Activated gamma-delta T cell treated with Interleukin-2 at 50 U/mL for 16 hours (primary cell): ENCODE measurements at places on chromosomes 16 and 17.
A peak's percentile ranks its signal among the peaks of the same experiment; 100 is the strongest.

DNA sequence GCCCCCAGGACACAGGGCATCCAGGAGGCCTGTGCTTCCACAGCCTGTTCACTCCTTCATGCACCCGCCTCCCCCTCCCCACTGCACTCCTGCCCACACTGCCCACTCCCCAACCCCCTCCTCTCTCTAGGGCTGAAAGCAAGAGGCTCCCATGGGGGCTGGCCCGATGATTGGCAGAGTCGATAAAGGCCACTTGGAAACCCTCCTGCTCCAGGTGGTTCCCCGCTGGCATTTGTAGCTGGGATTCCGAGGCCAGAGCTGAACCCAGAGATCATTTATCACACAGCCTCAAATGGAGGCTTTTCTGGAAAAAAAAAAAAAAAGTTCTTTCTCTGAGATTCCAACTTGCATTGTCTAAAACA is 74.1 kb downstream of the SREBF1 start:
- no peak for DNase-seq

- no peak for DNase-seq
These were observed 14.6 kb upstream of the TMEM92 start for GRCh38 chr17:50259477-50260324.

DNA sequence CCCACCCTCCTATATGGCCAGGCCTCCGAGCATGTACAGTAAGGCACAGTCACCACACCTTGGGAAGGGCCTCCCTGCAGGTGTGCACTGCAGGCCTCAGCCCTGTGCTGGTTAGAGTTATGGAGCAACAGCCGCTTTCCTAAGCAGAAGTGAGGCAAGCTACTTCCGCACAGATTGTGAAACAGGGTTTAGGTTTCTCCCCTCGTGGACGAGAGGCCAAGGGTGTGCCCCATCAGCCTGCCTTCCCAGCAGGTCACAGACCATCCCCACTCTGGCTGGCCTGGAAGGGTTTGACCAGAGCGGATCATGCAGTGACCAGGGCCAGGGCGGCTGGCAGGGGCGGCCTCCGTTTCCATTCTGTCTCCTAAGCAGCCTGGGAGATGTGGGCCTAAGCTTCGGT is 4.7 kb downstream of the MSRB1 start:
- DNase-seq: no peak

- no peak for DNase-seq
These were observed 49.8 kb upstream of the KLHDC4 start for GRCh38 chr16:87815567-87815966.

DNA sequence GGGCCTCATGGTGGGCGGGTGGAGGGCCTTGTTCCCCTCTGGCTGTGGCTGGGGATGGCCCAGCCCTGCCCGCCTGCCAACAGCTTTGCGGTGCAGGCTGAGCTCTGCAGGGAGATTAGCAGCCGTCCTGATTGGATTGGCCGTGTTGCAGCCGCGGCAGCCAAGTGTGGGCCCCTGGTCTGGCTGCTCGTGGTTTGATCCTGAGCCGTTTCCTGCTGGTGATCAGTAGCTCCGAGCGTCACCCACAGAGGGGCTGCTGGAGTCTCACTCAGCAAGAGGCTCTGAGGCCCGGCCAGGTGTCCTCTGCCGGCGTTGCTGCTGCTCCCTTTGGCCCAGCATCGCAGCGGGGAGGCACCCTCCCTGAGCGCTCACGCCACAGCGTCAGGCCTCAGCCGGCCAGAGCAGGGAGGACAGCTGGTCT is 32.5 kb downstream of the BAIAP2 start:
- DNase-seq: no peak

DNA sequence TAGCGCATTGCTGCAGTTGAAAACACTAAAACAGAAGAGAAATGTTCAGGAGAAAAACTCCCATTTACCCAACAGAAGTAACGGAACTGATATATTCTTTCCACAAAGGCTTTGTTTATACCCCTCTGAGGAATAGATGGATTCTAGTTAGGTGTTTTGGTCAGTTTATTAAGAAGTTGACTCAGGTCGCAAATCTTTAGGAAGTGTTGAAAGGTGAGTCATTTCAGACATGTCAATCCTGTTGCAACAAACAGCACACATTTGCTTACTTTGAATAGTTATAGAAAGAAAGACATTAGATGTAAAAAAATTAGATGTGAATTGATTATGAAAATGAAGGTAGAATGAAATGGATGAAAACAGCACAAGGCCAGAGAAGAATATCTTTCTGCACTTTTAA is 941.0 kb downstream of the KCNJ2 start:
- DNase-seq: no peak

GRCh38 chr17:41492771-41493170 is 3.1 kb upstream of the KRT36 start:
- no peak for DNase-seq

- no peak for DNase-seq
These were observed 10.8 kb downstream of the LRRC3C start for GRCh38 chr17:39938140-39938869.

DNA sequence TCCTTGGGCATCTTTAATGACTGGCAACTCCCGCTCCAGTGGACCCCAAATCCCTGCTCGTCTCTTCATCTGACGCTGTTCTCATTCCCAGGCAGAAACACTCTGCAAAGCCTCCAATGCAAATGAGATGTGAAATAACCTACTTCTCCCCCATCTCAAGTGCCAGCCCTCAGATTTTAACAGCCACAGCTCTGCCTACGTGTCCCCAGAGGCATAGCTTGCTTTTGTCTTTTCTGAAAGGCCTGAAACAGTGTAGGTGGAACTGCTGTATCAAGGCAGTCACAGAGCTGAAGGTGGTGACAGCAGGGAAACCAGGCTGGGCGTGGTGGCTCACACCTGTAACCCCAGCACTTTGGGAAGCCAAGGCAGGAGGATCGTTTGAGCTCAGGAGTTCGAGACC is 14.7 kb downstream of the RPH3AL start:
- no peak for DNase-seq

- DNase-seq: no peak
These were observed 29.8 kb downstream of the PRSS54 start for GRCh38 chr16:58264961-58265479.

DNA sequence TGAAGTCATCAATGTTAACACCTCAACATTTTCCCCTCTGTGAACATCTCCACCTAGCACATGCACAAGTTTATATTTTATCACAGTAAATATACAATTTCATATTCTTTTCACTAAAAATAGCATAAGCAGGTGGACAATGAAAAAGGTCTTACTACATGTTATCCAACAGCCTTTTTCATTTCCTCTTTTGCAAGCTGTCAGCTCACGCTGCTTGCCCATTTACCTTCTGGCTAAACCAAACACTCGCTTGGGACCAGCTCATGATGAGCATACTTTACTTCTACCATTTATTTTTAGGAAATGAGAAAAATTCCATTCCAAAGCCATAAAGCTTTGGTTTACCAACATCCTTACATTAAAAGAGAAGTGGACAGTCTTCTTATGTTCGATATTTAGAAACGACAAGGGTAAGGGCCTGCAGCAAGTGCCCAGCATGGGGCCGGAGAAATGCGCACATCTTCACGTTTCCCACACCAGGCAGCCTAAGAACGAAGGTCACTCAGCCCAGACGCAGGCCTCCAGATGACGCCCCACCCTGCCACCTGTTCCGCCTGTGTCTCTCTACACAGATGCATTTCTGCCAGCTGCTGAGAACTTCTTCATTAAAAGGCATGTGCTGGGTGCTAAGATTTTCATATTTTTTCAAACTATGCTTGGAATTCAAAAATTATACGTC is 13.9 kb downstream of the SNN start:
- no peak for DNase-seq

DNA sequence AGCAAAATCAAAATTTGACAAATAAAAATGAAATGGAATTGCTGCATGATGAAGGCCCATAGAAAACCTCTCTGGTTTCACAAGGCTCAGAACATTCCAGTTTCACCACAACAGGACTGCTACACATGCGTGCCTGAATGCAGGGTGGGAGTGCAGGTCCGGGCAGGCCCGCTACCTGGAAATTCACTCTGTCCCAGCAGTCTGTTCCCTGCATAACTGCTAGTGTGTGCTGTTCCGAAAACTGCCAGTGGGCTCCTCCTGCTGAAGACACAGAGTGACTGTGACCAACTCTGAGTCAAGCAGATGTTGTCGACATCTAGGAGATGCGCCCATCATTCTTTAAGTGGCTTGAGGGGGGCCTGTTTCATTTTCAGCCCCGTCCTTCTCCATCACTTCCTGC is 284.8 kb upstream of the MAF start:
- no peak for DNase-seq

DNA sequence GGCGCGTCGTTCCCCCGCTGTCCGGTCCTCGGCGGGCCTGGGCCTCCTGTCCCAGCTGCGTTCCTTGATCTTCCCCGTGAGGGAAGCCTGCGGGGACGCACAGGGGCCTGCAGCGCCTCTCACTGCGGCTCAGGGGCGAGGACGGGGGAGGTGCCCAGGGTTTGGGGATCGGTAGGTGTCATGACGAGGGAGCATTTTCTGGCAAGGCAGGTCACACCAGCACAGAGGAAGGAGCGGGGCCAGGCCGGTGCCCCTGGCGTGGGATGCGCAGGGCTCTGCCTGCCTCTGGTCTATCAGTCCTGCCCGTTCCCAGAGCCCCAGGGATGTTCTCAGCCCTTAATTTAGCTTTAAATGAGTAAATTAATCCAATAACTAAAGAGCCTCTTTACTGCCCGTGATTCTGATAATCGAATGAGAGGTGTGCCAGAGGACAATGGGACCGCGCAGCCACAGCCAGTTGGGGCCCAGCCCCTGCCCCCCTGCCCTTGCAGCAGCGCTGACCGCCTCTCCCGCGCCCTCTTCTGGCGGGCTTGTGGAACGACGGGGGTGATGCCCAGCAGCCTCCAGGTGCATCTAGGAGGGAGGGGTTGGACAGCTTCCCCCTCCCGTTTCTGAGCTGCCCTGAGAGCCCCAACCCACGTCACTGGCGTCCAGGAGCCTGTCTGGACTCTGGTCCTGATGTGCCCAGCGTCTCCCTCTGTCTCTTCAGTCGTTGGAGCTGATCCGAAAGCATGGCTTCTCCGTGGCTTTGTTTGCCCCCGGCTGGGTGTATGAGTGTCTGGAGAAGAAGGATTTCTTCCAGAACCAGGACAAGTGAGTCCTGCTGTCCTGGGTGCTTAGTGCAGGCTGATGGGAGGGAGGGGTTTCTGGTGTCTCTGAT is 7.9 kb downstream of the ENGASE start:
- DNase-seq: peak; percentile 25

DNA sequence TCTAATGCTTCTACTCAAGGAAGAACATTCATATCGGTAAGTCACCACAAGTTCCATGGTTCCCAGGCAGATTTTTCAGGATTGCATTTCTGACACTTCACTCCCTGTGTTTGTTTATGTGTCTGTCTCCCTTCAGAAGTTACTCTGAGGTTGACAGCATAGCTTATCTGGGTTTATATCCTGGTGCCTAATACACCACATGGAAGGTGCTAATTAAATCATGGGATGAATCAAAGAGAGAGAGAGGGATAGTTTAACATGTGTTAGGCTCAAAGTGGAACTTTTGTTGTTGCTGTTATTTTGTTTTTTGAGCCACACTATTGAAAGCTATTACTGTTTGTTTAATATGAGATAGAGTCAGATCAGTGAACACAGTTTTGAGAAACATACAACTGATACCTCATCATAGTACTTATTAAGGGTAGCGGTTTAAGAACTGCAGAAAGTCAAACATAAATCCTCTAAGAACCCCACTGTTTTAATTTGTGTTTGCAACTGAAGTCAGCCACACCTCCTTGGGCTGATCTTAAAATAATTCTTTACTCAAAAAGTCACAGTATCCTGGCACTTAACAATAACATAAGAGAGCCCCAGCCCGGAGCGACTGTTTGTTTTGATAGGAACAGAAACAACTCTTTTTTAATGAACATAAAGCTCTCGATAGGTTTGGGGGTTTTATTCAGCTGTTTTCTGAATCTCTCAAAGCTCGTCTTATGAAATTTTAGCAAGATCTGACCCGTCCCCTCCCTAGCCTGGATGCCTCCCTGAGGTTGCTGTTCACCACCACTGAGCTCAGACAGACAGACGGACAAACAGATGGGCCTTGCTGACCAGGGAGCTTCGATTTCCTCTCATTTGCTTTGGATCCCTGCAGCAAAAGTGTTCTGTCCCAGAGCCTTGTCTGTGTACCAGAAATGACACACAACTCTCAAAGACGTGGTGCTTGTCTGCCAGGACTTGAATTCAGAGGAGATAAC is 98.3 kb upstream of the MYOCD start:
- no peak for DNase-seq

DNA sequence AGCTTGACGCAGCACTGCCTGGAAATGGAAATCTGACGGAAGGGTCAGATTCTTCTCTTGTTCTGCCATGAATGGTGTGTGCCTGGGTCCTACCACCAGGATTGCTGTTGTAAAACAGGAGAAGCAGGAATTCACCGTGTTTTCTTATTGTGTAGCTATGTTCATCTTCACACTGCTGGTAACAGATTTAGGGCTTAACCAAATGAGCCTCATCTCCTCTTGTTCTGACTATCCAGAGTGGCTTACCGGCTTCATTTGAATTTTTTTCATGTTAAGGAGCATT is 97.3 kb upstream of the CHMP6 start:
- DNase-seq: no peak

- DNase-seq: no peak
These were observed 8.3 kb downstream of the NKIRAS2 start for GRCh38 chr17:42027961-42028790.

GRCh38 chr17:79249929-79250521 is 175.4 kb downstream of the ENGASE start:
- no peak for DNase-seq

GRCh38 chr17:50329716-50330115 is 16.2 kb upstream of the XYLT2 start:
- no peak for DNase-seq

GRCh38 chr16:637081-638018 is 1.2 kb upstream of the METTL26 start:
- DNase-seq: peak; percentile 82

- no peak for DNase-seq
These were observed 168.9 kb upstream of the MAF start for GRCh38 chr16:79769270-79769927.

- DNase-seq: no peak
These were observed 27.5 kb downstream of the TVP23A start for GRCh38 chr16:10791048-10791447.

DNA sequence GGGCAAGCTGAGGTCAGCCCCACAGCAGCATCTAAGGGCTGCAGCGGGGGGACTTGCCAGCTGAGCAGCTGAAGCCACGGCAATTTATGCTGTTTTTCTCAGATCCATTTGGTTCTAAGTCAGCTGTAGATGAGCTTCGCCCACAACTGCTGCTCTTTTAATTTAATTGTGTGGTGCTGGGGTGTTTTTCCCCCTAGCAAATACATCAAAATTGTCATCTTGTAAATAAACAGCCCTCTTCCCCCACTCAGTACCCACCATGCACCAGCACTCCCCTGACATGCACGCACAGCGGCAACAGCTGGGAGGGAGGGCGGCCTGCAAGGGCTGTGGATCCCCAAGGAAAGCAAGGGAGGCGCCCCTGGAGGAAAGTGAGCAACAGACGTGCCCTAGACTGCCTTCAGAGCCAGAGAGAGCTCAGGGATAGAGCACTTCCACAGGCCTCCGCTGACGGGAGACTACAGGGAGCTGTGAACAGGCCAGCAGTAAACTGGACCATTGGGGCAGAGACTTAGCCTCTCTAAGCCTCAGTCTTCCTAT is 149.5 kb downstream of the TMEM132E start:
- DNase-seq: no peak

- DNase-seq: no peak
These were observed 43.0 kb upstream of the MYOCD start for GRCh38 chr17:12622726-12623125.
